ENCODE measurements at places on chromosomes 11 and 22.

GRCh38 chr22:49446759-49447710 is 380.6 kb downstream of the BRD1 start:
- no peak for DNase-seq

DNA sequence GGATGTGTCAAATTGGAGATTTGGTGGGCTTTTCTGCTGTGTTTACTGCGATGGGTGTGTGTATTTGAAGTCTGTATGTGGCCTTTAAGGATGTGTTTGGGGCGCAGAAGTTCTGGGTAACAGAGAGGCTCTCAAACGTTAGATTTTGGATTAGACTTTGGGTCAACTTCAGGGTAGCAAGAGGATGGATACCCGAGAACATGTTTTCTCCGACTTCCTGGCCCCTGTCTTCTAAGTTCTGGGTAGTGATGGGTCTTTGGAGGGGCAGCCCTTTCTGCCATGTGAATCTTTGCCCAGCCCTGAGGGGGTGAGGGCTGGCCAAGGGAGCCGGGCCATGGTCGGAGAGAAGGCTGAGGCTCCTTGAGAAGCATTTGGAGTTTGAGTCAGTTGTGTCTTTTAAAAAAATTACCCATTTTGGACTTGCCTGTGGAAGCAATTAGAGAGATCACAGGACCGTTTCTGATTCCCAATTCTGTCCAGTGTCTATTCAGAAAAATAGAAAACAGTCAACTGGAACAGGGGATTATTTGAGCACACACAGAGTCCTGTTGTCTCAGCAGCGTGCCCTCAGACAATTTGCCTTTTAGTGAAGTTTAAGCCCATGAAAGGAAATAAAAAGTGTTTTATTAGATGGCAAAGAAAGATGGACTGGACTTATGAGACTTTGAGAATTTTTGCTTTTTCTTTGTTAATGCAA is 114.4 kb downstream of the PTPRJ start:
- no peak for DNase-seq

DNA sequence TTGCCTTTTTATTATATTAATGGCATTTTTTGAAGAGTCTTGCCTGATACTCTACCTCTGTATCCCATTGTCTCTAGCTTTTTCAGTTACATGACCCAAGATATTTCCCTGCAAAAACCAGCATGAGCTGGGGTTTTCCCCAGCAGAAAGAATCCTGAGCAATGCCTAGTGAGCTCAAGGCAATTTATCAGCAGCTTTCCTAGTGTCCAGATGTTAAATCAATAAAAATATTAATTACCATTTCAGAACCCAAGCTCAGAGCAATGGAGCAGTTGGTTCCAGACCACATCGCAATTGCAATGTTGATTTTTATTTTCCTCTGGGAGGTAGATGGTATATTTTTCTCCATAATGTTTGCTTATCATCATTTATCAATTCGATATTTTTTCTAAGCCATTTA is 137.2 kb downstream of the RAB38 start:
- no peak for DNase-seq

DNA sequence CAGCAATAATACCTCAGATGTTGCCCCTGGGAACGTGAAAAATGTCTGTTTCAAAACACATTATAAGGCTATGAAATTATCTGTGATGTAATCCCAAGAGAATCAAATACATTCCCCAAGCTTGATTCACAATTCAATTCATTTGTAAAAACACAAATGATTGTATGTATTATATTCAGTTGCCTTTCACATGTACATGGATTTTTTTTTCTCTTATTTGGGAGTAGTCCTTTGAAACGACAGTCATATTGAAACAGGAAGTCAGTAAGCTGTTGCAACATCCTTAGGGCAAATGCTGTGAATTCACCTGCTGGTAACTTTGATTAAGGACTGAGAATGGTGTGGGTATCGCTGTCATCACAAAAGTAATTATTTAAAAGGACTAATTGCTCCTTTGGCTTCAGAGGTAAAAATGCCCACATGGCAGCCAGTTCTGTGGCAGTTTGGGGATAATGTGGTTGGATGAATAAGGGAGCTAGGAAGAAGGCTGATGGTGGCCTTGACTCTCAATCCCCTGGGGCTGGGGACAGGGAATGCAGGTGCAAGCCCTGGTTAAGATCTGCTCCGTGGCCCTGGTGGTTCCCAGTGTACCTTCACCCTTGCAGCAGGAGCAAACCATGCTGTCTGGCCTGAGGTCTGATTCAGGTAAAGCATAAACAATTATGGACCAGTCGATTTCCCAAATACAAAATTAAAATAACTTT is 13.2 kb downstream of the EHF start:
- no peak for DNase-seq

GRCh38 chr22:23276656-23277582 is 96.6 kb downstream of the BCR start:
- DNase-seq: no peak

- no peak for DNase-seq
Measured at GRCh38 chr11:83566950-83567349, 280.8 kb upstream of the CCDC90B start.

- no peak for DNase-seq
Measured at GRCh38 chr22:38467438-38467903, 425 bp upstream of the KDELR3 start.

GRCh38 chr22:32781695-32782094 is 19.8 kb upstream of the TIMP3 start:
- no peak for DNase-seq

DNA sequence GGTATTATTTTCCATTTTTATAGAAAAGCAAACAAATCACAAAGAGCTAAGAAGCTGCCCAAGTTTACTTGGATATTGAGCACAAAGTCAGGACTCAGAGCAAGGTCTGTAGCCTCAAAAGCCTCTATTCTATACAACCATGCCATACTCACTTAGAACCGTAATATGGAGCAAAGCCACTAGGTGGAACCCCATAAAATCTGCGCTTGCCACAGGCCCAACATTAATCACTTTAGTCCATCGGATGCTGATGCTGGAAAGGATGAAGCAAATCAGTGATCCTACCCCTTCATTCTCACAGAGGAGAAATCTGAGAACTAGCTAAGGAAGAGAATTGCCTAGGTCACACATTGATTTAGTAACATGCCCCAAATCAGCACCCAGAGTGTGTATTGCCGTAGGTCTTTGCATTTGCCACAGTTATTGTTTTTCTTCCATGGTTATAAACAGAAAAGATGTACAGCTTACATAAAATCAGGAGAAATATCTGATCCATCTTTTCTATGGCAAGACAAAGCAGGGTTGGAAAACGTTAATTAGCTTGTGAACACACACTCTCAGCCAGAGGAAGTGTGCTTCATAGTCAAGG is 56.7 kb upstream of the RAB38 start:
- no peak for DNase-seq

DNA sequence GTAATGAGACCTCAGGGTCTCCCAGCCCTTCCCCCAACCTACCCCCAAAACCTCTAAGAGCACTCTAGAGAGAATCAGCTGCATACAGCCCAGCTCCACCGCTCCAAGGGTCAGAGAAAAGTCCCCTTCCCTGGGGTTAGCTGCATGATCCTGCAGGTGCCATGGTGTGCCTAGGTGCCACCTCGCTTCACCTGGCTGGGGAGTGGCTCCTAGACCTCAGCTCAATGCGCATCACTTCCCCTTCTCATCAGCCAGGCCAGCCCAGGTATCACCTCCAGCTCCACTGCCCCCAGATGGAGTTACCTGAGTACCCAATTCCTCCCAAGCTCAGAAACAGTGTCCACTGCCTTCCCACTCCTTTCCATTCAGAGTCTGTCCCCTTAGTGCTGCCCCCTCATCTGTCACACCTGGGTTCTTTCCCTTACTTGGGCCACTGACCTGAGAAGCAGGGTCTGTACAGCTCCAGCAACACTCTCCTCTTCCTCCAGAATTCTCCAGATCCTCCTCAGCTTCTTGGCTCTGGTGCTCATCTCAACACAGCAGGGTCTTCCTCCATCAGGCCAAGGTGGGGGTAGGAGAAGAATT is 1.3 kb downstream of the STARD10 start:
- no peak for DNase-seq

DNA sequence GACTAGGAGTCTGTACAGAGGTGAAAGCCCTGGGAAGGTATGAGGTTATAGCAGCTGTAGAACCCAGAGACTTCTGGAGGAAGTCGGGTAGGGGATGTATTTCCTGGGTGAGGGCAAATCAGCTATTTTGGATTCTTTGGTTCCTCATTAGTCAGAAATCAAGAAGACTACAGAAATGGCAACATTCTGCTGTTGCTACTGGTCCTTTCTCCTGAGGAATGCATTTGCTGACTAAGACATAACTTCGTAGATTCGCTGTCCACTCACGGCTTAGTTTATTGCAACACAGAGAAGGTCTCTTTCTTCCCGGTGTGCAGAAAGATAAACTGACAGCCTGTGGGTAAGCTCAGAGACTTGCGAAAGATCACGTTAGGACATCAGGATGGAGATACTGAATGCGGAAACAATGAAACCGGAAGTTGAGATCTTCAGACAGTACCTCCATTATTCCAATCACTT is 25.3 kb upstream of the SESN3 start:
- no peak for DNase-seq

GRCh38 chr22:35411102-35411501 is 11.2 kb downstream of the MCM5 start:
- no peak for DNase-seq

DNA sequence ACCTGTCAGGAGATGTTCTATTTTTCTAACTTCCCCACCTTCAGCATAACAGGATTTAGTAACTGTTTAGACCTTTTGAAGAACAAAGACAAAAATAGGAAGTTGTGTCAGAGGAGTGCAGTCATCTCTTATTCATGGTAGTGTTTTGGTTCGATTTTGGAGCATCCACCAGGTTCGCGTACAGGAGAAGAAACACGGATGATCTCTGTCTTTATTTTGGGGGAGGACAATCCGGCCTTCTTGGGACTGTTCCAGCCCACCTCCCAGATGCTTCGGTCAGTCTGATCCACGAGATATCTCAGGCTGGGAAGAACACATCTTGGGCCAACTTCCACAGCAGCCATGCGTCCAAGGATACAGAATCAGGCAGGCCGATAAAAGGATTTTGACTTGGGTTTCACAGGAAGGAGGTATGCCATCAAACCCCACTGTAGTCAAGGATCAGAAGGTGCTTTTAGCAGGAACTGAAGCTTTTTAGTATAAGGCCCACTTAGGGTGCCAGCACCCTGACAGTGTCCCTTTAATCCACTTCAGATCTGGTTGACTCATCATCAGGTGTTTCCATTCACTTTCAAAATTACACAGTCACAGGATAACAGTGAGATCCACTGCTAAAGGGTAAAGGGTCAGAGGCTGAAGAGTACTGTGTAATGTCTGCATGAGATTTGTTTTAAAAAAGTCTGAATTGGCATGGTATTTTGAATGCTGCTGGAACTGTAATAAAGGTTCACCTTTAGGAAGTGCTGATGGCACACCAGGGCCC is 16.5 kb downstream of the PATZ1 start:
- no peak for DNase-seq

DNA sequence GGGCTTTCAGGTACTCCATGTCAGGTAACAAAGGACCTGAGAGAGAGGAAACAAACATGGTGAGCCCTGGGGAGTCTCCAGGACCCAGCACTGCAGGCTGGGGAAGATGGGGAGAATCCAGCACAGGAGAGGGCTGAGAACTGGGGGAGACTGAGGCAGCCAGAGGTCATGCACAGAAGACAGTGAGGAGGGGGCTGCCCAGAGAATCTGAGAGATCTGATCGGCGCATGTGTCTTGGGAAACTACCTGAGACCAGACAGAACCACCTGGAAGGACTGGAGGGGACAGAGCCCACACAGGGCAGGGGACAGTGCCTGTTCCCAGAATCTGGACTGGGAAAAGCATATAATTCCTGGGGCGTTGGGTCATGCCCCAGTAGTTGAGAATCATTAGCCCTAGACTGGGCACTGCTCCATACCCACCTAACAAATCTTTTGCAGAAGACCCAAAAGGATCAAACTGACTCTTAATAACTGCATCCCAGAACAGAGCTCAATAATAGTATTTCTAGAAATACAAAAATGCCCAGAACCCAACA is 20.0 kb upstream of the COMT start:
- DNase-seq: no peak

- no peak for DNase-seq
Measured at GRCh38 chr11:57703341-57703740, 8.7 kb downstream of the MED19 start.

GRCh38 chr11:17508791-17509190 is 32.1 kb upstream of the ABCC8 start:
- DNase-seq: no peak

DNA sequence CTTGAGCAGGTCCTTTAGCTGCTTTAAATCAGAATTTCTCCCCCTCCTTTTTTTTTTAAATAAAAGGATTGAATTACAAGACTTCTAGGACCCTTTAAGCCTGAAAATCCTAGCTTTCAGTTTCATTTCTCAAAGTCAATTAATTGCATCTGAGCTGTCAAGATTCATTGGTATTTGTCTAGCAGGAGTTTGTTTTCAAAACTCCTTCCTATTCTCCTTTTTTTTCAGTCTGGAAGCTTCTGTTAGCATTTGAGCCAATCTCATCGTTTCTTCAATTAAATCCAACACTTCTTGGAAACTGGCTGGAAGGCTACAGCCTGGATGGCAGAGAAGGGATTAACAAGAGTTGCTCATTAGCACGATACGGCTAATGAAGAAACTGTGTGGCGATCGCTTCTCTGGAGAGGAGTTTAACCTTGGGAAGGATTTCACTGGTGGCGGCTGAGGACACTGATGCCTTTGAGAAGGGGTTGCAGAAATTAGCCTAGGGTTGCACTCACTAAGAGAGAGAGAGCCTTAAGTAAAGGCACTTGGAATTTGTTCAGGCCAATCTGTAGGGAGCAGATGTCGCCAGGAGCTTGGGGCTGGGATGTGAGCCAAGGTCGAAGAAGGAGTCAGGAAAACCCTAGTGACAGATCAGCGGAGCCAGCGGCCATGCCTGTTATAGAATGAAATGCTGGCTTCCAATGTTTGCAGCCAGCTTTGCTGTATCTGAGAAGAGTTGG is 43.8 kb upstream of the API5 start:
- no peak for DNase-seq

DNA sequence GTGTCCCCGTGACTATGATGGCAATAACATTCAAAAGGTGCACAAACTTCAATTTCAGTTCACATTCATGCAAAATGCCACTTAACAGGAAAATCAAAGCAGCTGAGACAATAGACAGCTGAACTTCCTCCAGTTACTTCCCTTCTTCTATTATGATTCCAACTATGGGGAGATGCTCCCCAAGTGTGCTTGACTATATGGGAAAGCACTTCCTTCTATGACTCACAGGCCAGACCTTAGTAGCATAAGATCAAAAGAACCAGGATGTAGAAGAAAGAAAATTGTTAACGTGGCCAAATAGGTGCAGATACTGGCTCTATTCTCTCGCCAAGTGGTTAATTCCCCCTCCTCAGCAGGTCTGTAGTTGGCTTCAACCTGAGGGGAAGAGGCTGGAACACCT is 7.8 kb upstream of the FAT3 start:
- no peak for DNase-seq

DNA sequence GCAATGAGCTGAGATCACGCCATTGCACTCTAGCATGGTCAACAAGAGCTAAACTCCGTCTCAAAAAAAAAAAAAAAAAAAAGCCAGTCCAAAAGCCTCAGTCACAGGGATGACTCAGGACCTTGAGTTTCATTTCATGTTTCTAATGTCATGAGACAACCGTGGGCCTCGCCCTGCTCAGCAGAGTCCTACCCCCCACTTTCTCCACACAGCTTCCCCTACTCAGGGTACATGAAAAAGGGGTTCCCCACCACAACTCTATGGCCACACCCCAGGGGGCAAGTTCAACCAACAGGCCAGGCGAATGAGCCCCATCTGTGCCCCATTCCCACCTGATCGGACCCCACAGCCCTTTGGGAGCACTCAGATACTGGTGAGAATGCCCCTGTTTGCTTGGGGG is 24.3 kb upstream of the ADA2 start:
- no peak for DNase-seq

GRCh38 chr11:133906241-133906640 is 50.5 kb downstream of the IGSF9B start:
- DNase-seq: no peak

- no peak for DNase-seq
Measured at GRCh38 chr22:21857481-21857914, 9.9 kb downstream of the MAPK1 start.

Data from stimulated activated CD8-positive, alpha-beta memory T cell treated with anti-CD3 and anti-CD28 coated beads, Interleukin-4, amount 100 ng/mL, for 4 hours (primary cell).